ENCODE measurements at places on chromosomes 3 and 15.

- DNase-seq = no peak
Measured at GRCh38 chr15:101178931-101179330, 72.9 kb downstream of the CHSY1 start.

GRCh38 chr3:174223042-174223441 lies 636.1 kb upstream of the NAALADL2 start:
- DNase-seq = no peak

GRCh38 chr3:115162759-115163158 lies 15.7 kb upstream of the ZBTB20 start:
- no peak for DNase-seq

- no peak for DNase-seq
Measured at GRCh38 chr3:71294919-71295318, 288.6 kb downstream of the FOXP1 start.

DNA sequence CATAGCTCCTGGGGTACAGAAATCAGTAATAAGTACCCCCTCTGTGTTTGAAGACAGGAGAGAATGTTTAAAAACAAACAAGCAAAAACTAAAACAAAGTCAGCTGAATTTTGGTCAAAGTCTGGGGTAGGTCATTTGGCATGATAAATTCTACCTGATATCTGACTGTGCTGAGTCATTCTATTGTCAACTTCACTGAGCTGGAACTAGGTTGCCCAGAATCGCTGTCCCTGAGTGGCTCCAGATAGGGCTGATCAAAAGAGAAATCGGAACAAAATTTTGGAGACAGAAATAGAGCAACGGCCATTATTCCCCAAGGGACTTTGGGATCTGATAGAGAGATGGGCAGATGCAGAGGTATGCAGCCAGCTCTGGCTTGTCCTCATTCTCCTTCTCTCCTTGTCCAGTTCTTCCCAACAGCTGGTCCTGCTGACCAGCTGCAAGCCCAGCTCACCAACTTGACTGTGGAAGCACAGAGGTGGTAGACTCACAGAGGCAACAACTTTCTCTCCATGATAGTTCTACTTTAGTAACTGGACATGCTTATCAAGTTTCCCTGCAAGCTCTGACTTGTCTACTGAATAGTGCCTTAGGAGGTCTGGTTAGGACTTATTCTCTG lies 57.3 kb upstream of the MYRIP start:
- no peak for DNase-seq

- DNase-seq = no peak
Measured at GRCh38 chr3:145483992-145484391, 677.0 kb downstream of the PLOD2 start.

- DNase-seq = no peak
Measured at GRCh38 chr15:95994418-95994817, 336.1 kb upstream of the NR2F2 start.

DNA sequence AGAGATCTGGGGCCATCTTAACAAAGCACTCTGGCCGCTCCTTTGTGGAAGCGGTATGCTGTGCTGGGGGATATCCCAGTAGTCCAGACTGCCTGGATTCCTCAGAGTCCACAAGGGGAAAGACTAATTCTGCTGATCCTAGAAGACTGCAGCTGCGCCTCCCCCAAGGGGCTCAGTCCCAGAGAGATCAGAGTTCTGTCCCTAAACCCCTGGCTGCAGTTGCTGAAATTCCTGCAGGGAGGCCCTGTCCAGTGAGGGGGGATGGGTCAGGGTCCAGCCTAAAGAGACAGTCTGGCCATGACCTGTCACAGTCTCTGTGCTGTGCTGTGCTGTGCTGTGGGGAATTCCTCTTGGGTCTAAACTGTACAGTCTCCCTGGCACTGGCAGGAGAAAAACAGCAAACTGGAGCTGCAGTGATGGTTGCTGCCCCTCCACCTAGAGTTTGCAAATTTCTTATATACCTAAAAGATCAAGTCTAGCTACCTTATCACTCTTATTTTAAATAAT lies 575.1 kb upstream of the UBE2E2 start:
- DNase-seq = no peak

GRCh38 chr3:151976211-151977050 lies 103.0 kb downstream of the SUCNR1 start:
- DNase-seq = no peak

GRCh38 chr15:92095693-92096092 lies 242.2 kb downstream of the SLCO3A1 start:
- no peak for DNase-seq

DNA sequence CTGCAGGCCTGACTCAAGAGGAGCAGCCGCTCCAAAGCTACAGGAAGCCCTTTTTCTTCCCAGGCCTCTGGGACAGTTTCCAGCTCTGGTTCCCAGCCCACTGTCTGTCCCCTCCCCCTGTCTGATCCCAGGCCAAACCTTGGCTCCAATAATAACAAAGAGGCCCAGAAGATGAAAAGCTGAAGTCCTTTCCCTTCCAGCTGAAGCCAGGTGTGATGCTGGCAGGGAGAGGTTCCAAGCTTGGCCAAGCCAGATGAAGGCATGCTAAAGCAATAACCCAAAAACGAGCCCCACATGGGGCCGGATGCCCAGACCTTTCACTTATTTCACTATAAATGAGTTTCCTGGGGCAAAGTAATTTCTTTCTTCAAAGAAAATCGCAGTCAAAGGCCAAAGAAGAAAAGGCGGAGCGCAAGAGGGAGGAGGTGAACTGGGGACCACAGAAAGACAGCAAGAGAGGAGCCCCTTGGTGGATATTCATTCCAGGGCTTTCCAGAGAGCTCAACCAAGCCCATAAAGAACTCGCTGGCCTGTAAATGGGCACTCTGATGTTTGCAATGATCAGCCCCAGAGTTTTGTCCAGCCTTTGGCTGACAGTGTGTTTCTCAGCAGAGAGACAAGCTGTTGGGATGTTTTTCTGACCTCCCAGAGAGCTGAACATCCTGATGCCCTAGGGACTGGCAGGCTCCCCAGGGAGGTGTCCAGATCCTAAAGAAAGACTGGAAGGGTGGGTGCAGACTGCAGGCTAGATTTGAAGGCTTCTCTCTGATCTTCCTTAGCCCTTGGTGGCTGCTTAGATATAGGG lies 157.6 kb downstream of the UACA start:
- peak; percentile 88 for DNase-seq

DNA sequence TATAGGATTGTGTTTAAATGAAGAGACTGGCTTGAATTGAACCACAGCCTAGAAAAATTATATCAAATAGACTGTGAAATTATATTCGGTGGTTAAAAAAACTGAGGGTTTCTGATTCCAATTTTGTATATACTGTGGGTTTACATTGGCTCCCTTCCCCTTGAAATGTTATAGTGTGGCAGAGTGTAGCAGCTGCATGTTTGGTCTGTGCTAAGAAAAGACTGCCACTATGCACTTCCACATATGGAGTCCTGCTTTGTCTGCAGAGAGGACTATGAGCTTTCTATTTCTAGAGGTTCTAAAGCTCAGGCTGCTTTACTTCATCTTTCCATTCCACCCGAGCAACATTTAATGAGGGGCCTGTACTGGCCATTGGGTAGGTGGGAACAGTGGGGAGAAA lies 112.3 kb downstream of the P3H2 start:
- no peak for DNase-seq

DNA sequence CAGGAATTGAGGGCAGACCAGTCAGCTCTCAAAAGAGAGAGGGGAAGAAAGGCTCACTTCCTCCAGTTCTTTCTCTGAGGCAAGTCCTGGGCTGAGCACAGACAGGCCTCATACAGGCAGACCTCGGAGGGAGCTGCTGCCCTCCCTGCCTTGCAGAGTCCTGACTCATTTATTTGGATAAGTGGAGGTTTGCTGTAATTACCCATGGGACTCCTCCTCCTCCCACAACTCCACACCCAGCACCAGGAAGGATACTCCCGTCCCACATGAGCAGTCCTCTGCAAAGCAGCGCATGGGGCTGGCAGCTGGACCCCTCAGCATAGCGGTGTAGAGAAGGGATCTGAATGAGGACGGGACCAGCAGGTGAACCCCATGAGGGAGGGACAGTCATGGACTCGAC lies 13.4 kb upstream of the SCN10A start:
- peak; percentile 81 for DNase-seq

DNA sequence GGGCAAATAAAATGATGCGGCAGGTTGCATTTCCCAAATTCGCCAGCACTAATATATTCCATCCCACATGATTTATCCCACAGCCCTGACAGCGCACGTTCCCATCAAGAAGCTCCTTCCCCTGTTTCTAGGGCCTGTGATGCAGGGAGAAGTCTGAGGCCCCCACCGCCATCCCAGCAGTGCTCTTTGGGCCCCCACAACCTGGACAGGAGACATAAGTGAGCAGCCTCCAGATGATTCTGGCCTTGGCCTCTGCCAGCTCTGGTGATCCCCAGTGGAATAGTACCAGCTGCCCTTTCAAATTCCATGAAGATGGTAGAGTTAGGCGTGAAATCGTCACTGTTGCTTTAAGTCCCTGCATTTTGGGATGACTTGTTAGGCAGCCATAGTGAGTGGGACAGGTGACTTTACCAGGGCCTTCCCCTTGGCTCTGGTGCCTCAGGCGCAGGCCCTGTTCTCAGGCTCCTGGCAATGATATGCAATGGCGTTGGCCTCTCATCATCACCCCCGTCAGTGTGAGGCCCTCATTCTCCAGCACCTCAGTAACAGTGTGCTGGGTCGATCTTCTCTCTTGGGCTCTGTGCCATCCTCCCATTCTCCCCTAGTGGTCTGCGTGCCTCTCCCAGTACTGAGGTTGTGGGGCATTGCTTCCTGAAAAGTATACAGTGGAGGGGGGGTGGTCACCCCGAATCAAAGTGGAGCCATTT lies 263.7 kb downstream of the OCA2 start:
- no peak for DNase-seq

Measured in posterior vena cava (tissue), 2 donors.